ENCODE measurements at places on chromosomes 5 and 9.
A peak's percentile ranks its signal among the peaks of the same experiment; 100 is the strongest.

DNA sequence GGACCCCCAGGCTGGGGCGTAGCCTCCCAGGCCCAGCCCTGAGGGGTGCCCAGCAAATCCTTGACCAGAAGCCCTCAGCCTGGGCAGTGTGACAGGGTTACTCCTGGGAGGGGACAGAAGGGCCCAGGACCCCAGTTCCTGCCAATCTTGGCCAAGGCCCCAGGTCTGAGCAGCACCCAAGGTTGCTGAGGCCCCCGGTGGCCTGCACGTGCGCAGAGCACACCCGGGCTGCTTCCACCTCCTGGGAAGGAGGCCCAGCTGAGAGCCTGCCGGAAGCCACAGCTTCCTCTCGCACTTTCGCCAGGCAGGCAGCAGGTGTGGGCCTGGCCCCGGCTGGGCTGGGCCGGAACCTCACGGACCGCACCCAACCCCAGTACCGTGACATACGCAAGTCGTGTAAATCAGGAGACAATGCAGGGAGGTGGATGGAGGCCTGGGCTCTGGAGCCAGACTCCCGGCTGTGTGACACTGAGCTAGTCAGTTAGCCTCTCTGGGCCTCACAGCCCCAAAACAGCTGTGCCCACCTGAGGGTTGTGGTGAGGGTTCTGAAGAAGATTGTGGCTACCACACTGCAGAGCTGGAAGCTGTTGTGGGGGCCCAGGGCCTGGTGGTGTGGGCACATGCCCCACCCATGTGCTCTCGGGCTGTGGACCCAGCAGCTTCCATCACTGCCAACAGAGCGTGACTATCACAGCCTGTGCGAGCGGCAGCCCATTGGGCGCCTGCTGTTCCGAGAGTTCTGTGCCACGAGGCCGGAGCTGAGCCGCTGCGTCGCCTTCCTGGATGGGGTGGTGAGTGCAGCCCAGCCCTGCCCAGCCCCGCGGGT, 5.1 kb downstream of the GRK6 start:
- peak; percentile 76 for DNase-seq

GRCh38 chr5:180201051-180201987, 7.7 kb downstream of the RASGEF1C start:
- peak; percentile 18 for DNase-seq

- no peak for DNase-seq
Measured at GRCh38 chr5:54108136-54108535, 202.2 kb downstream of the ARL15 start.

DNA sequence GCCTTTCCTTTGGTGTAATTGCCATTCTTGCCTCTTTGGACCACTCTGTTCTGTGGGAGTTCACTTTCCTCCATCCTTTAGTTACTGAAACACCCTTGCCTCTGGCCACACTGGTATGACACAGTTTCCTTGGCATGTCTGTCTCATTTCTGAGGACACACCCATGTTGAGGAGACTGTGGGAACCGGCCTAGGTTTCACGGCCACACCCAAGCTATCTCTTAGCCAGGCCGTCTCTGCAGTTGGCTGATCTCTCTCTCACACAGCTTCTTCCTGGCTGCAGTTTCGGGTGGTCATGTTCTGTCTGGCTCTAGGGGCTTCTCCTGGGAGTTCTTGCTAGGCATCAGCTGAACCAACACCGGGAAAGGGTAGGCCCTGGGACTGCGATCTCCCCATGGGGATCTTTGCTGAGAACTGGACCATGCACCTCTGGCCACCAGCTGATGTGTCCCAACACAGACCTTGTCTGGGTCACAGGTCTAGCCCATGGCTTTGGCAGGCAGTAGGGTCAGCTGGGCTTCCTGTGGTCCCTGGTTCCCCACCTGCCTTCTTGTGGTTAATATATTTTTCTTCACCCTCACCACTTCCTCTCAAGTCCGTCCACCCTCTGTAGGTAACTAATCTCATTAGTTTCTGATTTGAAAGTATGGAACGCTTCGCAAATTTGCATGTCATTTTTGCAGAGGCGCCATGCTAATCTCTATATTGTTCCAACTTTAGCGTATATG, 24.9 kb downstream of the ARHGEF37 start:
- no peak for DNase-seq

- DNase-seq = no peak
Measured at GRCh38 chr9:110130791-110131416, 77.1 kb downstream of the C9orf152 start.

DNA sequence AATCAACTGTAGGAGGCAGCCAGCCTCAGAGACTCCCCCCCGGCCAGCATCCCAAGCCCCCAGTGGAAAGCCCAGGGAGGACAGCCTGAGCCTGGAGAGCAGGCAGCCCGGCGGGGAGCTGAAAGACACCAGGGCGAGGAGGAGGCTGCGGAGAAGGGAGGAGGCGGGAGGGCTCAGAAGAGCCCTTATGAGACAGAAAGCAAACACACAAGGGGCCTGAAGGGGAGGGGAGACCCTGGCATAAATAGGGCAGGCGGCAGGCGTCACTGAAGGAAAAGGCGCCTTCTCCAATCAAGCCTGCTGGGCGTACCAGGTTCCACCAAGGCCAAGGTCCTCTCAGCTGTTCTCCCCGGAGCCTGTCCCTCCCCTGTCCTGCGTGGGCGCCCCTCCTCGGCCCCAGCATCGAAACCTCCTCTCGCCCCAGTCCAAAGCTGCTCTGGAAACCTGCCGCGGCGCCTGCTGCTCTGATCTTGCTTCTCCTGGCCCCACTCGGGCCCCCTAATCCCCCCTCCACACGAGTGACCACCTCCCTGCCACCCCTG, 1.3 kb downstream of the SLC9A3 start:
- no peak for DNase-seq

DNA sequence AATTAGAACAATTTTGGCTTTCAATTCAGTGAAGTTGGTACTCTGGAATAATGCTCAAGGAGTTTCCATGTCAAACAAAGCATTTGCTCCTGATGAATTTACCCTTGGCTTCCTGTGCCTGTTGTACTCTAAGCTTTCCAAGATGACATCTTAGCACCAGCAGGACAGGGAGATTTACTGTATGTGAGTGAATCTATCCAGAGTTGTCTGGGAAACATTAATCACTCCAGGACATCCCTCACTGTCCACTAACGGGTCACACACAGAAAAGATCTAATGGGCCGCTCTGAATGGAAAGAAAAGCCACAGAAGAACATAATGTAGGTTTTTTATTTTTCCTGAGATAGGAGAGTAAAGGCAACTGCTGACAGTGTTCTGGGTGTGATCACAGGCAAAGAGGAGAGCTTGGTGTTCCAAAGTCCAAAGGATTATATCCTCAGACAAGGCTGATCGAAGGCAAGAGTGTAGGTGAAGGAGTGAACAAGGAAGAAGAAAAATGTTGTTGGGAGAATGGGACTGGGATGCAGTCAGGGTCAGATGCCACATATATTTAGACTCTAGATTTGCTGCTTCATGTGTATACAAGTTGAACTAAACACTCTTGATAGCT, 167.7 kb upstream of the RPS23 start:
- no peak for DNase-seq

DNA sequence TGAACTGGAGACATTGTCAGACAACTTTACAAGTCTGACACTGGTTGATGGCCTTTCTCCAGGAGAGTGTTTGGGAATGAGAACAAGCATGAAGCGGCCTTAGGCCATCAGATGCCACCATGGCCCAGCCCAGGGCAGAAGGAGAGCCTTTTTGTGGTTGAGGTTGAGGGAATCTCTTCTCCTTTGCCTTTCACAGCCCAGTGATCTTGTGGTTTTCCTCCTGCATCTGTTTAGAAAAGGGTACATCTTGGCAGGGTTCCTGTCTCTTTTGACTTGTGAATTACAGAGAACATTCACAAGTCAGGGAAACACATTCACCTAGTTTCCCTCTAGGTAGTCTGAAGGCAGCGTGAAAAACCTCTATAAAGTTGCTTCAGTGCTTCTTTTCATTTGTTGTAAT, 27.5 kb downstream of the DMRT2 start:
- no peak for DNase-seq

GRCh38 chr9:124332361-124333202, 74.8 kb downstream of the NEK6 start:
- DNase-seq = no peak

DNA sequence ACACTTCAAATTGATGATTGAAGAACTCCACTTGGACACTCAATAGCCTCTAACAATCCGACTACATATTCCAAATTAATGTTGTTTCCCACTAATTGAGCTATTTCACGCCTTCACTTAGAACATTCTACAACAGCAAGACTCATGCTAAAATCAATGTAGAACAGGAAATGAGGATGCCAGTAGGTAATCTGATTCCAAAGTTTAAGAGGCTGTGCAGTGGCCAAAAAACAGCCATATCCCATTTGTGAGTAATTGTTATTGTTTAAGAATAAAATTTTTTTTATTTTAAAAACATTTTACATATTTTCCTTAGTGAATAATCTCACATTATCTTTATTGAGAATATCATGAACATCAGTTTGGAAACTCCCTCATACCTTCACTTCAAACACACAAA, 35.7 kb upstream of the GHR start:
- no peak for DNase-seq

DNA sequence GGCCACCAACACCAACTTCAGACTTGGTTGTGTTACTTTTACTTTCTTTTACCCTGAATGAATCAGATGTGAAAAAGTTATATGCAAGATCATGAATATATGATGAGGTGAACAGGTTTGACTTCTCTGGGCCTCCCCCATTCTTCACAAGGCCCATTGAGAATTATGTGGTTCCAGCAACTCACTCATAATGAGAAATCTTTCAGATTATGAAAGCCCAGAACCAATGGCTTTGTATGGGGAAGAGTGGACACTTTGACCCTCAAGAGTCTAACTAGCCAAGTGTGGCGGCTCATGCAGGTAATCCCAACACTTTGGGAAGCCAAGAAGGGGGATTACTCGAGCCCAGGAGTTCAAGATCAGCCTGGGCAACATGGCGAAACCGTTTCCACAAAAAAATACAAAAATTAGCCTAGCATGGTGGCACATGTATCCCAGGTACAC, 16.1 kb upstream of the LNPEP start:
- peak; percentile 6 for DNase-seq

GRCh38 chr9:1757186-1757585, 258.0 kb upstream of the SMARCA2 start:
- no peak for DNase-seq

DNA sequence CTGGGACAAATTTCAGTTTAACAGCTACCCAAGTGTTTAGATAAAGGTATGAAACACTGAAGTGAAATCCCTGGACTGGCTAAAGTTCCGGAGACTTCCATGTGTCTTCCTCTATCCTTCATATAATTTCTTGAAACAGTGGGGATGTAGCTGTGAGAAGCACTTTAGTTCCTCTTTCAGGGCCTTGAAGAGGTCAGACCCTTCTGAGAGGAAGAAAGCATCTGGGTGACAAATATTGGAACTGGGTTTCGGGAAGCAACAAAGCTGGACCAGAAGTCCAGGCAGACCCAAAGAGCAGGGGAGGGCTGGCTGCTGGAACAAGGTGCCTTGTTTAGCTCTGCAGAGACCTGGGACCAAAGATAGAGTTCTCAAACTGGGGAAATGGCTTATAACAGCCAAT, 75.4 kb upstream of the ZFAND5 start:
- no peak for DNase-seq

DNA sequence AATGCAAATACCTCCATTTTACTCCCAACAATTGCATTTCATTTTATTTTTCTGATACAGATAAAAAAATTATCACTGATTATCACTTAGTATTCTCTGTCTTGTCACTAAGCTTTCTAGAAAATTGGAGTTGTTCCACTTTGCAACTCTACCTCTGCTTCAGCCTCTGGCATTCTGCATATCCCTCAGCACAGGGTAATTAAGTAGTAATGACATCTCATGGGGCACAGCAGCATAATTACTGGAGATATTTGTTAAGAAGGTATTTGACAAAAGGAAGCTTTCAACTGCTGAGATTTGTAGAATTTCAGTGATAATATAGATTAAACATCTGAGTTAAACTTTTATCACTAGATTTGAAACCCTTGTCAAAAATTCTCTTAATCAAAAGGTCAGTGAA, 446.2 kb downstream of the HTR1A start:
- no peak for DNase-seq

DNA sequence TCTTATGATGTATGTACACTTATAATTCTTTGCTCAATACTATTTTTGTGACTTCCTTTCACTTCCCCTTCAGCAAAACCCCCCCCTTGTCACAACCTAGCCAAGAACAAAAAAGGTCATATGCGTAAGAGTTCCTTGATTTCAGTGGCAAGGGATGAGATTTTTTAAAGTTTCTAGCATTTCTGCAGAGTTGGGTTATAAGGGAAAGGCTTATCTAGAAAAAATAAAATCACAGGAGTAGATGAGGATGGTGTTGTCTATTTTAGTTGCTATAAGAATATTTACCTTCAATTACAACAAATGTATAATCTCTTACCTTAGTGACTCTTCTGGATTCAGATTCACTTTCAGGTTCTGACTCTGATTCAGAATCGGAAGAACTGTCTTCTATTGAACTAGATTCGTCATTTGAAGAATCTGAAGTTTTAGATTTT, 184.6 kb downstream of the AP3B1 start:
- no peak for DNase-seq

DNA sequence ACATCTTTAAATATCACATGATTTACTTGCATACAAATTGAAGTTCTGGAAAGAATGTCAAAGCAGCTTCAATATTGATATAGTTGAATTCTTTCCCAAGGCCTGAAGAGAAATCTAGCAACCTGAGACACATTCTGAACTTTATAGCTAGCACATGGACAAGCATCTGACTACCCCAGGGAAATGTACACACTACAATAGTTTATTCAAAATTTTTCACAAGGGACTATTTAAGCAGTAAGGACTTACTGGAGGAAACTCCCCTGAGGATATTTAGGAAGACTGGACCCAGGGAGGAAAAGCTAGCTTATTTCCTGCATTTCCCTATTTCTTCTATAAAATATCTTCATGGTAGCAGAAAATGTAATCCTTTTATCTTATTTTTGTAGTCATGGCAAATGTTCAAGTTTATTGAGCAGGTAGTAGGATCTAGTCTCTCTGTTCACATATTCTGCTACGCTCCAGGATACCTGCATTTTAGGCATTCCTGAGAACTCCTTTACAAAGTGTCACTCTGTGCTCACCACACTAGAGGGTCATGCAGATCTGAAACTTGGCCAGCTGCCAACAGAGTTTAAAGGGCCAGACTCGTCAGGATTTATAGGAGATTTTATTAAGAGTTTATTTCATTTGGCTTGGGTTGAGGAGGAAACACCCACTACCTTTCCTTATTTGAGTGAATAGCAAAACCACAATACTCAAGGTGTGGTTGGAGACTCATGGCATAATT, 348.4 kb upstream of the FTMT start:
- DNase-seq = no peak

- no peak for DNase-seq
Measured at GRCh38 chr9:14912859-14913258, 2.6 kb upstream of the FREM1 start.

GRCh38 chr9:34363619-34364351, 12.9 kb downstream of the MYORG start:
- DNase-seq = no peak

GRCh38 chr5:82291420-82291819, 13.3 kb upstream of the RPS23 start:
- no peak for DNase-seq

GRCh38 chr5:169745441-169746146, 108.5 kb downstream of the DOCK2 start:
- no peak for DNase-seq
